ENCODE measurements at places on chromosomes 6 and 20.

DNA sequence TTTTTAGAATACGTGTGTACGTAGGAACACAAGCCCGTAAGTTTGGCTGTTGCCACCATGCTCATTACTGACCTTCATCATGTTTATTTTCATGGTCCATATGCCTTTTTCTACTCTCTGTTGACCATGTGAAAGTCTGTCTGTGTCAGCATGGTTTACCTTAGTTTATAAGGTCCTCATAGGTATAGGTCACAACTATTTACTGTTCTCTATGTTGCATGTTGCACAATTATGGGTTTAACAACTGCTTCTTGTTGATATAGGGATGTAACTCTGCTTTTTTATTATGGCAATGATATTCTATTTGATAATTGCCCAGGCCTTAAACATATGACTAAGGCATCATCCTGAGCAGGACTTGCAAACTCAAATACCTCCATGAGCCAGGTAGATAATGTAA, 13.4 kb upstream of the RANBP9 start:
- no peak for DNase-seq

- no peak for DNase-seq
Measured at GRCh38 chr20:46137816-46138215, 19.7 kb downstream of the CD40 start.

DNA sequence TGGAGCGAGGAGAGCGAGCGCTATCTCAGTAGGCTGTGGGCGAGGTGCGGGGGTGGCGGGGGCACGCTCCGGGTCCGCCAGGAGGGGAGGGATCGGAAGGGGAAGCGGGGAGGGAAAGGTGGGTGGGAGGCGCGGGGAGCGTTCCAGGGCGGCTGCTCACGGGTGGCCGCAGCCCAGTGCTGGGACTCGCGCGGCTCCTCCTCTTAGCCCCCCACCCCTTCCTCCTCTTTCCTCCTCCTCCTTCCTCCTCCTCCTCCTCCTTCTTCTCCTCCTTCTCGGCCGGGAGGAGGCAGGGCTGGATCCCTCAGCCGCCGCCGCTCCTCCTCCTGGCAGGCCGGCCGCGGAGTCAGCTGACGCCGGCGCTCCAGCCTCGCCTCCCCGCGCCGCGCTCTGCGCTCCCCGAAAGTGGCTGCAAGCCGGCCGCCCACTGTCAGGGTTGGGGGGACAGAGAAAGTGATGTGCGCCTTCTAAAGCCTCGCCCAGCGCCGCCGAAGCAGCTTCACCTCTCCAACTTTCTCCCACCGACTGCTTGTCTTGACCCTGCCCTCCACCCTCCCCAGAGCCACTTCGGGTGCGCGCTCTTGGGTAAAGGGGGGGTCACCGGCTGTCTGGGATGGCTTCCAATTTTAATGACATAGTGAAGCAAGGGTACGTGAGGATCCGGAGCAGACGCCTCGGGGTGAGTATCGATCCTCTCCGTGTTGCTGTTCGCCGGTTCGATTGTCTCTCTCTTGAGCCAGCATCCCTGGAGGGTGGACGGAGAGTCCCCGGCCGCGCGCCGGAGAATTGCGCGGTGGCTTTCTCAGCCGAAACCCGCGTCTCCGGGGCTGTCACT, at the start of gene DOK5:
DOK5 (plus strand) TSS at position 260 of the 835 bp plus-strand sequence; CDS start at position 614, 354 bp downstream.
- DNase-seq: peak; percentile 63

DNA sequence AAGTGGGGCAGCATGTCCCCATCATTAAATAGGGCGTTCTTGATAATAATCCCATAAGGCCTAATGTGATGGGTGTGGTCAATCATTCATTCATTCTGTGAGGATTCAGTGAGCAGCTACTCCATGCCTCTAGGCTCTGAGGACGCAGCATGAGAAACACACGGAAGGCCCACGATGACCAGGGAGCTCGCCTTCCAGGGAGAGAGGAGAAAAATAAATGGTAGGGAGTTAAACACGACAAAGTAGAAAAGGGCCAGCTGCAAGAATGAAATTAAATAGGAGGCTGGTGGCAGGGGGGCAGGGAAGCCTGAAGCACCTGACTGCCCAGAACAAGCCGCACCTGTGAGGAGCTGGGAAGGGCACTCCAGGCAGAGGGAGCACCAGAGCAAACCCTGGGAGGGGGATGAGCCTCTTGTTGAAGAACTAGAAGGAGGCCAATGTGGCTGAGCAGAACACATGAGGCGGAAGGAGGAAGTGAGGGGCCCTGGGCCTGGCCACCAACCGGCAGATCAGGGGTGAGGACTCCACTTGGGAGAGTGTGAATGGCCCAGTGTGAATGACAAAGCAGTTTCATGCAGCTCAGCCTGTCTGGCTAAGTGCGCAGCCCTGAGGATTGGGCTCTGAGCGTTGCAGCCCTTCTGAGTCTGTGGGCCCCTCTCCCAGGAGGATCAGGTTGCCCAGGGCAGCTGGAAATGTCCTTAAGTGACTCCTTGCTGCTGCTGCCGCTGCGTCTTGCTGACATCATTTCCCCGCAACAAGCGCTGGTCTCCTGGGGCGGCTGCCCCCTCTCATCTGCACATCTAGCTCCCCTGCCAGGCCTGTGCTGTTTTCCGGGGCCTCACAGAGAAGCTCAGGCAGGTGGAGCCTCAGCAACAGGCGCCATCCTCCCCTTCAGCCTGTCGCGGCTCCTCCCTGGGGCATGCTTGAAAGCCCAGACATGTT, 99.9 kb downstream of the CDH26 start:
- DNase-seq: peak; percentile 93

DNA sequence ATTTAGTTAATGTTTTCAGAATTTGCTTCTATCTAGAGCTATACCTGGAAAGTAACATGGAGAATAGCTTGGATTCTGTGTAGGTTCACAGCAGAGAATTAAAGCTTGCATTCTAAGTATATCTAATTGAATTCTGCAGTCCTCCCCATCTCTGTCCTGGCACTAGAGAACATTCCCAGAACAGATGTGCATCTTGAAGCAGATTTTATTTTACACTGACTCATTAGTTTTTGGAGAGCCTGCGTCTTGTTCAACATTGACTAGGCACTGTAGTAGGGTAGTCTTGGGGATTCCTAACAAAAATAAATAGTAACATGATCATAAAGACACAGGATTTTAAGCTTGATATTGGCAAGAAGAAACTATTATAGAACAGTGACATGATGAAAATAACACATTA, 36.2 kb upstream of the BAG2 start:
- no peak for DNase-seq

GRCh38 chr6:23036406-23036983, 467.1 kb downstream of the HDGFL1 start:
- DNase-seq: no peak

GRCh38 chr6:28737750-28738395, 185.9 kb downstream of the TRIM27 start:
- DNase-seq: no peak

DNA sequence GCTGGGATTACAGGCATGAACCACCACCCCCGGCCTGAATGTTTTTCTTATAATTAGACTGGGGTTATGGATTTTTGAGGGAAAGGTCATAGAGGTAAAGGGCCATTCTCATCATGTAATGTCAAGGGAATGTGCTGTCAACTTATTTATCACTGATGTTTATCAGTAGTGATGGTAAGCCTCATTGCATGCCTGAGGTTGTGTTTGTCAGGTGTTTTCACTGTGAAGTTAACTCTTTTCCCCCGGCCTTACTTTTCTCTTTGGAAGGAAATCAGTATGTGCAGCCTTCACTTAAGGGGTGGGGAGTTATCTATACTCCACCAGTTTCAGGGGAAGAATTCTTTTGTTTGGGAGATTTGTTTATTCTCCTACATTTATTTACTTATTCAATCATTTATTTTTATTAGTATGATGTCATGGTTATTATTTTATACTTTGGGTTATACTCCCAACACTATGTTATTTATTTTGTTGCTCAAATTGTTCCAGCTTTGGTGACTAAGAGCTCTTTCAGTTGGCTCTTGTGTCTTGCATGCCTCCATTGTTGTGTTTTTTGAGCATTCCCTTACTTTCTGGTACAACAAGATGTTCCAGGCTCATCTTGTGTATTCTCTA, 2.8 kb upstream of the SLC17A5 start:
- no peak for DNase-seq

DNA sequence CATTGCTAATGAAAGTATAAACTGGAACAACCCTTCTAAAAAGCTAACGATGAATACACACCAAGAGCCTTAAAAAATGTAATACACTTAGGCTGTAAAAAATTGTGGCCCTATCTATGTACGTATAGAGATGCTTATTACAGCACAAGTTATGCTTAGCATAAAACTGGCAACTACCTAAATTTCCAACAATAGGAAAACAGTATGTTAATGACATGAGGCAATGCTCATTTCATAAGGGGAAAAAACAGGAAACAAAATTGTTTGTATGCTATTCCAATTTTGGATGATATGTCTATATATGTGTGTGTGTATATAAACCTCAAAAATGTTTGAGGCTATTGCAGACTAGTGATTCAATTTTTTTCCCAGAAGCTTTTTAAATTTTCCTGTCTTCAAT, 82.5 kb downstream of the DTNBP1 start:
- no peak for DNase-seq

GRCh38 chr6:43243664-43244321, 512 bp downstream of the TTBK1 start:
- peak; percentile 47 for DNase-seq

DNA sequence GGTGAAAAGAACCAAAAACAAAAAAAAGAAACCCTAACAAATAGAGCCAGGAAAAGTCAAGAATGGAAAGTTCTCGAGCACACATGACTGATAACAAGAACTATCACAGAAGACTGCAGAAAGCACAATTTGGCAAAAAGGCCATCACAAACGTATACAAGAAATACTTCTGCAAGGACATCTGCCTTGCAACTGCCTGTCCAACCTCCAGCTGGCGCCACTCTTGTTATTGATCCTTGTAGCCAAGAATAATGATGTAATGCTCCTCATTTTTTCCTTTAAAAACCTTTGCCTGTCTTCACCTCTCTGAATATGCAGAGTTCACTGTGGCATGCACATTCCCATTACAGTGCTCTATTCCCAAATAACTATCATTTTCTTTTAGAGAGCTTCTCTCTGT, 87.9 kb upstream of the BMP5 start:
- DNase-seq: peak; percentile 60

- DNase-seq: no peak
Measured at GRCh38 chr20:34189572-34190163, 51.6 kb upstream of the ASIP start.

- DNase-seq: peak; percentile 75
Measured at GRCh38 chr6:21596949-21597682, 3.6 kb downstream of the SOX4 start.

- no peak for DNase-seq
Measured at GRCh38 chr6:147023148-147023547, 181.1 kb upstream of the STXBP5 start.

GRCh38 chr6:36821581-36822335, 17.5 kb downstream of the CPNE5 start:
- DNase-seq: no peak

DNA sequence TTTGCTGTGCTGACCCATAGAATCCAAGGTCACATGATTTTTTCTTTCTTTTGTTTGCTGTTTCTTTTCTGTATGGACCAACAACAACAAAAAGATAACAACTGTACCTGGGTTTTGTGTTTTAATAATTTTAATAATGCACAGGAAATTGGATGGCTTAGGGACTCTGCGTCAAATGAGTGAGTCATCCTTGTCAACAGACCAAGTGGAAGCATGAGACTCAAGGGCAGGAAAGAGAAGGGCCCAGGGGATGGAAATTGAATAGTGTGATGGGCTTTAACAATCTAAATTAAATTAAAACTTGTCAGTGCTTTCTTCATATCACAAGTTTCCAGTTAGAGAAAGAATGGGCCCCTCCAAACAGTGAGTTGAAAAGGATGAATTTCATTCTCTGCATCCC, 413.0 kb downstream of the PREX1 start:
- DNase-seq: no peak

DNA sequence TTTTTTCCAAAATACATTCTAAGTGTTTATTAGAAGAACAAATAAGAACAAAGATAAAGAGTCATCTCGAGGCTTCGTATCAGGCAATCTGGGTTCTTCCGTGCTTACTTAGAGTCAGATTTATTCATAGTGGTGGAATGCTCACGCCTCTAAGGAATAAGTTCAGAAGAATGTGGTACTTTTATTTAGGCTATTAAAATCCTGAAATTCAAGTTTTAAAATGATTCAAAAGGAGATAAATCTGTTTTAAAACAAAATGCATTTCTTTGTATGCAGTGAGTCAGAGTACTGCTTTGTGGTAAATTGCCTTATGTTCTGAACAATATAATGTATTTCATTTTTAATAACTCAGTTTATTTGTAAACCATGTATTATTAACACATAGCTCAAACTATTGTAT, 89.1 kb downstream of the FUT9 start:
- DNase-seq: no peak

GRCh38 chr6:106082735-106083398, 3.3 kb upstream of the PRDM1 start:
- DNase-seq: no peak

DNA sequence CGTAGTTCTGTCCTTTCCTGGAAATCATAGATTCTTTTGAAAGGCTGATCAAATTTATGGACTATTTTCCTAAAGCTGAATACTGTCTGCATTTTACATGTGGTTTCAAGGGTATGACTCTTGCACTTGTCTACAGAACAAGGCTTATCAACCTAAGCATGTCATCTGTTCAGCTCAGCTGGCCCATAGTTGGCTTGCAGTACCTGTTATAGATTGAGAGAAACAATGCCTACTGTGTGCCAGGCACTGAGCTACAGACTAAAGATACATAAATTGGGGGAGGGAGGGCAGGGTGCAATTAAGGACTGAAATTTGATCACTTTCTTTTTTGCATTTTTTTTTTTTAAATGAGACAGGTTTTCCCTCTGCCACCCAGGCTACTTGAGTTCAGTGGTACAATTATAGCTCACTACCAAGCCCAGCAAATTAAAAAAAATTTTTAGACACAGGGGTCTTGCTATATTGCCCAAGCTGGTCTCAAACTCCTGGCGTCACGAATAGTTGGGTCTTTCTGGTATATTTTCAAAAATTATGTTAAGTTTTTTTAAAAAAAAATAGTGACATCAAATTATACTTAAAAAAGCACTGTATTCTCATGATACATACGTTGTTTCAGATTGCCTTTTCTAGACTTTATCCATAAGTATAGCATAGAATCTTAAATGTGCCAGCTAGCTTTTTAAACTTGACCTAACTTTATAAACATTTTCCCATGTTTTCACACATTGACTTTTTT, 52.2 kb downstream of the RREB1 start:
- DNase-seq: no peak

DNA sequence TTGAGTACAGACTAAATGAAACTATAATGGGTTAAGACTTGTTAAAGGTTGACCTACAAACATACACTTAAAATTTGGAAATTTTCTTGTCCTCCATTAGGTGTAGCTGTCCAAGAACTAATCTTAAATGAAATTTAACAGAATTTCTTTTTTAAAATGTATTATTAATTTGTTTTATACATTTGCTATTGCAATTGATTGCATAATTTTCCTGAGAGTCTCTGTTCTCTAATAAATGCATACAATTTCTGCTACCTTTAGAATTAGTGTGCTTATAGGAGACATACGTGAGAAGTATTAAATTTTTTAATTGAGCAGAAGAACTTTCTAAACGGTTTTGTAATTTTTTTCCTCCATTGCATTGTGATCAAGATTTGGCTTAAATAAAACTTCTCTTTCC, 1.5 kb downstream of the FAM135A start:
- no peak for DNase-seq

- DNase-seq: no peak
Measured at GRCh38 chr6:12977806-12978205, 261.2 kb downstream of the PHACTR1 start.

- DNase-seq: no peak
Measured at GRCh38 chr20:50957276-50957675, 1.1 kb downstream of the DPM1 start.

All from DMS53 (cell line).